MG63 (cell line): ENCODE measurements at places on chromosomes 16 and 17. TPM values are rescaled to one million over a fixed set of nuclear protein-coding genes. Genes with fewer than 3 reads are reported as not detected.

- DNase-seq, result no peak
These were observed 145.9 kb downstream of the CLEC16A start for GRCh38 chr16:11090232-11090631.

Gene PRSS36
- 1.7 TPM in 1 of 2 replicates, not detected in the other for total RNA-seq

GRCh38 chr16:31268033-31268365, 8.2 kb downstream of the ITGAM start:
- no peak for DNase-seq

GRCh38 chr16:22847100-22847499, 33.1 kb downstream of the HS3ST2 start:
- no peak for DNase-seq

DNA sequence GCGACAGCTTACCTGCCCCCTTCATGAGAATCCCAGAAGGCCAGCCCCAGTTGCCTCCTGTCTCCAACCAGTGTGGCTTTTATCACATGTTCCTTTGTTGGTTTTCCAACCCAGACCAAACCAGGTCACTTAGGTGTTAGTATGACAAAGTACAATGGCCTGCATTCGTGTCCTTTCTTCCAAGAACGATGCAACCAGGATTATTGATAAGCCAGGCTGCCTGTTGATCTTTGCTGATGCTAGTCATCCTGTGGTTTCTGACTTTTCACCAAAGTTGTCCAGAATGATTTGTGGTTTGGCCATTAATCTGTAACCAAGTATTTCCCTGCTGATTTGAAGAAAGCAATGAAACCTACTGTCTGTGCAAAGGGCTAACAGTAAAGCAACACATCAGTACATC, 191.4 kb downstream of the CYLD start:
- DNase-seq, result no peak

Gene ANKRD40CL
- not detected in 2 replicates for total RNA-seq

- DNase-seq, result no peak
These were observed 56.0 kb upstream of the WSB1 start for GRCh38 chr17:27237890-27238289.

Gene ATP6V0C
- total RNA-seq, result 15.0 and 19.4 TPM in 2 replicates
